ENCODE measurements at places on chromosomes 2 and 18. TPM values are rescaled to one million over a fixed set of nuclear protein-coding genes. Genes with fewer than 3 reads are reported as not detected.
A peak's percentile ranks its signal among the peaks of the same experiment; 100 is the strongest.

Gene TMEM185B
- total RNA-seq: 12.1 TPM

Gene PXDN
- 11.6 TPM for total RNA-seq

Gene CLK1
- total RNA-seq: 60.3 TPM

GRCh38 chr2:36564377-36564930, 33.5 kb downstream of the FEZ2 start:
- DNase-seq: no peak

DNA sequence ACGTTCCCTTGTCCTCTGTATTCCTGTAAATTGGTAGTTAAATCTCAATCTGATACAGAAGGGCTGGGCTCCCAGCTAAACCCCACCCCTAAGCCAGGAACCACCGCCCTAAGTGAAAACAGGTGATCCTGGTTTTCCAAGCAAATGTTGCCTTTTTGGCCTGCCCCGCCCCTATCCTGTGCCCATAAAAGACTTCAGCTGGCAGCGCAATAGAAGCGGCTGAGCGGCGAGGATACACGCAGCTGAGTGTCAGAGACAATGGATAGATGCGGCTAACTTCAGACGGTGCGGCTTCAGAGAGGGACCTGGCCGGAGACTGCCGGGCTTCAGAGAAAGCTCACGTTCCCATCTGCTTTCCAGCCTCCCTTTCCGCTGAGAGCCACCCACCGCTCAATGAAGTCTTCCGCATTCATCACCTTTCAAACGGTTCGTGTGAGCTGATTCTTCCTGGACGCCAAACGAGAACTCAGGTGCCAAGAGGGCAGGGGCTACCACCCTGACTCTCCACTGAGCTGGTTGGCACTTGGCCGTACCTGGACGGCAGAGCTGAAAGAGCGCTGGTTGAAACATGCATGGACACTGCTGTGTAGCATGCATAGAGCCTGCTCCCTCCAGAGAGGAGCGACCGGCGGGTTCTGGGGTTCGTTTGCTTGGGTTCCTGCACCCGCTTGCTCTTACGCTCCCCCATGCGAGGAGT, 49.5 kb upstream of the POLE4 start:
- peak; percentile 81 for DNase-seq

DNA sequence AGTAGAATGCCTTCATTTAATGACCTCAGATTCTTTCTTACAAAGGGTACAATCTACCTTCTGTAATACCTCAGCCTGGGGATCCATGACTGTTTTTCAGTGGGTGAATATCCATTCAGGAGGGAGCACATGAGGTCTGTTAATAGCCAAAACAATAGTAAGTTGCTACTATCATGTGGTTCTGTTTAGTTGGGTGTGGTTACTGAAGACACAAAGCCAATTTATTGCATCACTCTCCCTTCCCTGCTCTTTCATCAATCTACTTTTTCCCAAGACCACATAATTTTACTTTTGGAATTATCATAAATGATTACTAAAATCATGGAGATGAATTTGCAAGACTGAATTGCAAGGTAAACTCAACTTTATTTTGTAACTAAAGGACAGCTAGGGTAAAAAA, 254.2 kb downstream of the GALNT13 start:
- no peak for DNase-seq

DNA sequence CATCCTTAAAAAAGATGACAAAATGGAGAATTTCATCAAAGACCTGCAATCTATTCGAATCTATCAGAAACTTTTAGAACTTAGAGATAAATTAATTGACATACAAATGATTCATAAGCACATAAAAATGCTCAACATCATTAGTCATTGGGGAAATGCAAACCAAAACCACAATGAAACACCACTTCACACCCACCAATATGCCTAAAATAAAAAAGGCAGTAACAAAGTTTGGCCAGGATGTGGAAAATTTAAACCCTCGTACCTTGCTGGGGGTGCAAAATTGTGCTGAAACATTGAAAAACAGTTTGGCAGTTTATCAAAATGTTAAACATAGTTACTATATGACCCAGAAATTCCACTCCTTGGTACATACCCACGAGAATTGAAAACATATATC, 11.5 kb upstream of the EIF2AK3 start:
- no peak for DNase-seq

- DNase-seq: no peak
Measured at GRCh38 chr2:20355131-20355530, 4.5 kb upstream of the PUM2 start.

Measured in left colon (tissue), 2 donors.